ENCODE measurements at places on chromosomes 1 and 21.
A peak's percentile ranks its signal among the peaks of the same experiment; 100 is the strongest.

DNA sequence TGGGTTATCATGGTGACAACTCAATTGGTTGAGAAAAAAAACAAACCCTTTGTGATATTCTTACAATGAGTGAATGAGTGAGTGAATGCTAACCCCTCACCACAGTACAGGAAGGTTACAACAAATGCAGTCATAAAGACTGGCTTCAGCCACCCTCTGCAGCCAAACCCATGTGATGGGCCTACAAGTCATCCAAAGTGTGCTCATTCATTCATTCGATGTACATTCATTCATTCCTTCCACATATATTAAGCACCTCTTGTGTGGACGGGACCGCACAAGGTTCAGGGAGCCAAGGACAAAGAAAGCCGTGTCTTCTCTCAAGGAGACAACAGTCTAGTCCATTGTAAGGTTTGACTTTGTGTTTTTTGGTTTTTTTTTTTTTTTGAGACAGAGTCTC lies 49.4 kb downstream of the WDR4 start:
- DNase-seq, result no peak

DNA sequence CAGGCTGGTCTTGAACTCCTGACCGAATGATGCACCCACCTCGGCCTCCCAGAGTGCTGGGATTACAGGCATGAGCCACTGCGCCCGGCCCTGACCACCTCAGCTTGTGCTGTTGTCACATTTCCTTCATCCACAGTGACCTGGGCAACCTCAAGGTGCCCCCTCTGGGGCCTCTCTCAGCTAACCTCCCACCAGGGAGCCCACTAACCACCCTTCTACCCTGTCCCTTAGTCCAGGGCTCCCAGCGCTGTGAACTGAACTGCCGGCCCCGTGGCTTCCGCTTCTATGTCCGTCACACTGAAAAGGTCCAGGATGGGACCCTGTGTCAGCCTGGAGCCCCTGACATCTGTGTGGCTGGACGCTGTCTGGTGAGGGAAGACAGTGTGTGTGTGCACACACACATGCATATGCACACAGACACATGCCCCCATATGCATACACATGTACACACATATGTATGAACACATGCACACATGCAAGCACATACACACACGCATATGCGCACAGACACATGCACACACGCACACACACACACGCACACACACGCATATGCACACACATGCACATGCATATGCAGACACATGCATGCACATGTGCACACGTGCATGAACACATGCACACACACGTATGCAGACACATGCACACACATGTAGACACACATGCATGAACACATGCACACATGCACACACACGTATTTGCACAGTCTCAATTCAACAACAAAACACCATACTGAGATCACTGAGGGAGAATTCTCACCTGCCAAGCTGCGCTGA lies 6.2 kb downstream of the ADAMTSL4 start:
- no peak for DNase-seq

DNA sequence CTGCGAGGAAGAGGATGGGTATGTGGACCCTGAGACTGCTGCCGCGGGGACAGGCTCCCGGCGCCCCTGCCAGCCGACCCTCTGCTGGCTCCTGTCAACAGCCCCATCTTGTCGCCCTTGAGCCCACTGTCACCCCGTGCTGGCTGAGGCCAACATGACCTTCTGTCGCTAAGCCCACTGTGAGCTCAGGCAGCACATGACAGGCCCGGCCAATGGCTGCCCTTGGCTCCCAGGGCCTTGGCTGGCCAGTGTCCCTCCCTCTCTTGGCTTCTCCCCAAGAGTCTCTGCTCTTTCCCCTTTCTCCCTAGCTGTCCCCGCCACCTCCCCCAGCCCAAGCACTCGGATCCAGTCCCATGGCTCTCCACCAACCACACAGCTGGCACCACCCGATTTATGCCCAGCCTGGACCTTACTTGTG lies 3.5 kb downstream of the PEX10 start:
- no peak for DNase-seq

GRCh38 chr1:230268371-230269170 lies 157.6 kb downstream of the PGBD5 start:
- no peak for DNase-seq

GRCh38 chr1:204320382-204320804 lies 39.3 kb downstream of the PLEKHA6 start:
- peak; percentile 13 for DNase-seq

DNA sequence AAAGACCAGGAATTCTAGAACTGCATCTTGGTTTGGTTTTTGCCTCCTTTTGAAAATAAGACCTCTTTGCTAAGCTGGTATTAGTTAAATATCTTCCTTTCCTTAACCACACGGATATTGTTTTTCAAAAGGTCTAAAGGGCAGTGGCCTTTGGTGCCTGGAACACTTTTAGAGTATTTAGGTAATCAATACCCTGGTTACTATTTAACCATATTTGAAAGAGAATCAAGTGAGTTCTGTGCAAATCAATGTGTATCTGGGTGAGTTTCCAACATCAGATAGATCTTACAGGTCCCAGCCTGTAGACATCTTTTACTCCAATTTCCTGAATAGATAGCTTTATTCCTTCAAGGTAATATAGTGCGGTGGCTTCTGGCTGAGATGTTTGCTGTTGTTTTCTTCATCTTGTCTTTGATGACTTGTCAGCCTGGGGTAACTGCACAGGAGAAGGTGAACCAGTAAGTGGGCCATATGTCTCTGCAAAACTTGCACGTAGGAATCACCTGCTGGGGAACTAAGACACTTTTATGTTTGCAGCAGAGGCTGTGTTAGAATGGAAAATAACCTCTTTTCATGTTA lies at the start of gene C8A:
C8A (plus strand) TSS at position 277 of the 579 bp plus-strand sequence; CDS start at position 382, 105 bp downstream.
- no peak for DNase-seq

GRCh38 chr1:76260279-76260678 lies 185.7 kb downstream of the ST6GALNAC3 start:
- no peak for DNase-seq
